Fibroblast of gingiva (primary cell): ENCODE measurements at places on chromosomes 5 and 9.

GRCh38 chr5:10666531-10667299 is 94.3 kb downstream of the DAP start:
- no peak for DNase-seq

GRCh38 chr5:172035049-172035448 is 28.6 kb upstream of the FBXW11 start:
- DNase-seq: no peak

- no peak for DNase-seq
Observed at GRCh38 chr9:97366476-97366875, 45.4 kb upstream of the TDRD7 start.

GRCh38 chr9:88391921-88392320 is 3.7 kb downstream of the SPIN1 start:
- no peak for DNase-seq

DNA sequence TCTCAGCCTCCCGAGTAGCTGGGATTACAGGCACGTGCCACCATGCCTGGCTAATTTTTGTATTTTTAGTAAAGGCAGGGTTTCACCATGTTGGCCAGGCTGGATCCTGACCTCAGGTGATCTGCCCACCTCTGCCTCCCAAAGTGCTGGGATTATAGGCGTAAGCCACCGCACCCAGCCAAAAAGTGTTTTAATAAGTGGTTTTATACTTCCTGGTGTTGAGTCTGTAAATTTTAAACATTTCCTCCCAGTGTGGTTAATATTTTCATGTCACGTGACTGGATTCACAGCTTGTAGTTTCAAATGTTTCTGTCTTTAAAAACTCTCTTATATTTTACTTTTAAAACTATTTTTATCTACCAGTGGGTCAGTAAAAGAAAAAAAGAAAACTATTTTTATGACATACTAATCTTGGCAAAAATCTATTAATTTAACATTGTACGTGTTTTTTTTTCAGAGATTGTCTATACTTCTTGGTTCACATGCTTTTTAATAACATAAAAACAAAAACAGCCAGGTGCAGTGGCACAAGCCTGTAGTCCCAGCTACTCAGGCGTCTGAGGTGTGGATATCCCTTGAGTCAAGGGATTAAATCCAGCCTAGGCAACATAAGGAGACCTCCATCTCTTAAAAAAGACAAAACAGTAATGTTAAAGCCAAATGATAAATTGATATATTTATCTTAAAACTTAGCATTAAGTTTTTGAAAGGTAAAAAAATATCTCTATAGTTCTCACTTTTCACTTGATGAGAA is 117.1 kb downstream of the DMXL1 start:
- DNase-seq: no peak

DNA sequence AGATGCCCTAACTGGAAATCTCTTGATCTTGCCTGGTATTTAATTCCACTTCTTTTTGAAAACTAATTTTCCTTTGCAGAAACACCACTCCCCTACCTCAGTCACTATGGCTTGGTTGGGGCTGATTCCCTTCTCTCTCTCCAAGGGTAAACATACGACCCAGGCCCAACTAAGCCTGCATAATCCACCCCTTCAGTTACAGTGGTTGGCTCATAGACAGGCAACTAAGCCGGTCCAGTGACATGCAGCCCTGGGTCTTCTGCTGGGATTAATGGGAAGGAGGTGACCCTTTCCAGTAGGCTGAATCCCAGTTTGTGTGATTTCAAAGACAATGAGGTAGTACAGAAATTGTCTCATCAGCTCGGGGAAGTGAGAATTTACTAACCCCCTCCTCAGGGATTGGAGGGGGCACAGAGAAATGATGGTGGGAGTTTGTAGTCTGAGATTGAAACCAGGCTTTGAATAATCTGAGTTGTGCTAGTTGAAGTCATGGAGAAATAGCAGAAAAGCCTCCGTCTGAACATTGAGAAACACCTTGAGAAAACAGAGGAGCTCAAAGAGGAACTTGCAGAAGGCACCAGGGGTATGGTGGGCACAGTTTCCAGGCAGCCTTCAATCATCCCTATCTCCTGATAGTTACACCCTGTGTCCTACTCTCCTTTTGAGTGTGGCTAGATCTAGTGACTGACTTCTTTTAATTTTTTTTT is 148.9 kb downstream of the GCNT1 start:
- no peak for DNase-seq

- peak; percentile 97 for DNase-seq
Observed at GRCh38 chr5:136018814-136019783, 9.7 kb upstream of the TGFBI start.

DNA sequence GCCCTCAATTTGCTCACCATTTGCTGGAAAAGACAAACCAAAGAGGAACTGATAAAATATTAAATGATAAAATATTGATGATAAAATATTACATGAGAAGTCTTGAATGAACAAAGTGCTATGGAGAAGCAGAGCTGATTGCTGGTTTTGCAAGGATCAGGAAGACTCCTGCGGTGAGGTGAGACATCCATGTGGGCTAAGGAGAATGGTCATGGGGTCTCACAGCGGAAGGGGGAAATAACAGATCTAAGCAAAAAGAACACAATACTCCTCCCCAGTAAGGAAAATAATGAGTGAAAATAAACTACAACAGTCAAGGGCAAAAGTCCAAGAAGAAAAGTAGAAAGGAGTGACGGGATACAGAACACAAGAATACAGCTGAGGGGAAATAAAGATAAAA is 146.8 kb downstream of the LURAP1L start:
- DNase-seq: no peak

GRCh38 chr5:122858451-122858850 is 13.0 kb downstream of the SNX24 start:
- DNase-seq: no peak

- DNase-seq: peak; percentile 85
Observed at GRCh38 chr9:20838218-20838617, 154.2 kb downstream of the FOCAD start.

DNA sequence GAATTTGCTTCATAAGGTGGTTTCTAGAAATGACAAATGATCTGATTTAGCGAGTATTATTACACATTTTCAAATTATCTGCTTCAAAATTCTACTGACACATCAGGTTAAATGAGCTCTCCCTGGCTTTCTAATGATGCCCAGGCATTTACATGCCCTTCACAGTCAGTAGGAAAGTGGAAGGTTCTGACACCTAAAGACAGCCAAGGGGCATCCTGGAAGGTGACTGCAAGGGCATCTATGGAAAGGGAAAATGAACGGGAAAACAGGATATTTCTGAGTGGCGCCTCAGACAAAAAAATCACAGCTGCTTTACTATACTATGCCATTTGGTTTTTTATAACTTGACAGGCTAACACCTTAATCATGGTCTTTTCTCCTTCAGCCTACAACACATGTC is 31.0 kb downstream of the ANKH start:
- DNase-seq: no peak

DNA sequence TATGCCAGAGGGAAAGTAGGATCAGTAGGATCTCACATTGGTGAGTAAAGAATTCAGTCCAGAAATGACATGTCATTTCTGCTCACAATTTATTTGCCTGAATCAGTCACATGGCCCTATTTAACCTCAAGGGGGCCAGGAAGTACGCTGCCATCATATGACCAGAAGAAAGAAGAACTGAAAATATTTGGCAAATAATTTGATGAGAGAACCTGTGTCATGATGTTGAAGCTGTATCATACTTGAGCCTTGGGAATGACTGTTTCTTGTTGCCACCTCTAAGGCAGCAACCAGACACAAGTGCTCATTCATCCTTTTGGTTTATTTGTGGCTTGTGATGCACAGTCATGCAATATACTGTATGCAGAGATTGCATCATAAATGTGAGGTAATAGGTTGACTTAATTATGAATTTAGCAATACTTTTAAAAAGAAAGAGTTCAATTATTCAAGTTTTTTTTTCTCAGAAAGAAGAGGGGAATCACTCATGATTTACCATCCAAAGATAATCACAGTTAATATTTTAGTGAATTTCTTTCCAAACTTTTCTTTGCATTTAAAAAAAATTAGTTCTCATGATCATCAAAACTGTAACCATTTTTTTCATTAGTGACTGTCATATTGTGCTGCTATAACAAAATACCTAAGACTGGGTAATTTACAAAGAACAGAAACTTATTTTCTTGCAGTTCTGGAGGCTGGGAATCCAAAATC is 8.2 kb upstream of the ZFYVE16 start:
- peak; percentile 86 for DNase-seq

DNA sequence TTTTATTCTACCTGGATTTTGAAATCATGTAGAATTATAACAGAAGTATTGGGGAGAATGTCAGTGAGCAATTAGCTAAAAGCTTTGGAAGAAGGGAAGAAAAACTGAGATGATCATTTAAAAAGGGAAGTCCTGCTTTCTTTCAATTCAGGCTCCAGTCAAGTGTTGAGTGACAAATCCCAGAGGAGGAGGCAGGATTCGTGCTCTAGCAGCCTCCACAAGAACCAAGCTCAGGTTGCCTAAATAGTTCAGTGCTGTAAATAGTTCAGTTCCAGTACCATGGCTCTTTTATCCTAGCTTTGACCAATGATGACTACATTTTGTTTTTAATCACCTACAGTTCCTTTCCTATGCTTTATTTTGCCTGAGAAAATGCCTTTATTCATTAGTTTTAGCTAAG is 204.9 kb upstream of the NREP start:
- DNase-seq: no peak

DNA sequence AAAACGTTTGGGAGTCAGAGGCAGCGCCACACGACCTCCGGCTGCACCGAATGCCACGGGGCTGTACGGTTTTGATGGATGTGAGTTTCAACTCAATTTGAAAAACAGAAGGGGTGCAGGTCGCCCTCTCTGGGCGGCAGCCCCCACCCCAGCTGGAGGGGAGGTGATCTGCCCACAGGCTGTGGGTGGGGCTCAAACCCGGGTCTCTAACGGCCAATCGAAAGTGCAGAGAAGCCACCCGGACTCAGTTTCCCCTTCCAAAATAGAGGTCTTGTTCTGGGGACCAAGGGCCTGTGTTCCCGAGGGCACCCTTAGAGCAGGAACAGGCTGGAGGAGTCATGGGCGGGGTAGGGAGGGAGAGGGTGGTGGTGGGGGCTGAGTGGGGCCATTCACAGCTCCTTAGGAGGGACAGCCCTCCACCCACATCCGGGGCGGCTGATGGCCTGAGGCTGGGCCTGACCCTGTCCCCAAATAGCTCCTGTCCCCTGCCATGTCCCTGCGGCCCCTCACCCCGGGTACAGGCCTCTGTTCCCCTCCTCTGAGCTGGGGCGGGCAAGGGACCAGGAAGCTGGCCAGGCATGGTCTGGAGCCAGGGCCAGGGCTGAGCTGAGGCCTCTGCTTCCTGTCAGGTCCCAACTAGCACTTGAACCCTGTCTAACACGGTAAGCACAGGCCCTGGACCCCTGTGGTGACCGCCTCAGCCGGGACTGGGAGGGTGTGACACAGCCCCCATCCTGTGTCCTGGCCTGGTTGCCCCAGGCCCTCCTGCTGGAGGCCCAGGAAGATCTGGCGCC is 22.6 kb upstream of the NOTCH1 start:
- no peak for DNase-seq

GRCh38 chr5:80541392-80541791 is 28.7 kb downstream of the ANKRD34B start:
- no peak for DNase-seq

DNA sequence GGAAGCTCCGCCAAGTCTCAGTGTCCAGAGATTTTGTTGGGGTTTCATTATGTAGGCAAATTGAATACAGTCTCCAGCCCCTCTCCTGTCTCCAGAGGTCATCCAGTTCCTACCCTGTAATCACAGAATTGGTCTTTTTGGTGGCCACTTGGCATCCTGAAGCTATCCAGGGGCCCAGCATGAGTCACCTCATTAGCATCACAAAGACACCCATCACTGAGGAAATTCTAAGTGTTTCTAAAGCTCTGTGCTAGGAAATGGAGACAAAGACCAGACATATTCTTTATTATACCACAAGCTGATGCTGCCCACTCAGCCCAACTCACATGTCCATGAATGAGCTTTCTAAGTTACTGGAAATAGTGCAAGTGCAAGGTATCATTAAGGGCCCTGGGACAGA is 229.9 kb downstream of the DOCK8 start:
- no peak for DNase-seq

DNA sequence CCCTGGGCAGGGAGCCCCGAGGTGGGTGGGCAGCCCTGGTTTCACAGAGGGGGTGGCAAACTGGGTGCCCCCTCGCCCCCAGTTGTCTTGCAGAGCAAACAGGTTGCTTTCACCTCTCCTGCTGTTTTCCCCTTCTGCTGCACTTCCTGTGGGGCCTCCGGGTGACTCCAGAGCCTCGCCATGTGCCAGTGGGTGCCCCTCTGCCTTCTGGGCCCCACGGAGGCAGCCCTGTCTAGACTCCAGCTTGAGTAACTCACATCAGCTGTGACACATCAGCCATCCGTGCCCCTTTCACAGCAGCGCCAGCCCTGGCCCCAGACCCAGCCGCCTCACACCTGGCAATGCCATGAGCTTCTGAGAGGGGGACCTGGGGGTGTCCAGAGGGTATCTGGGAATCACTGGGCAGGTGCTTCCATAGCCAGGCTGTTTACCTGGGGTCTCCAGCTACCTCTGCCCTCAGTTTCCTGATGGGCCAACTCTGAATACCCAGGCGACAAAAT is 36.9 kb downstream of the ADAMTSL2 start:
- no peak for DNase-seq

DNA sequence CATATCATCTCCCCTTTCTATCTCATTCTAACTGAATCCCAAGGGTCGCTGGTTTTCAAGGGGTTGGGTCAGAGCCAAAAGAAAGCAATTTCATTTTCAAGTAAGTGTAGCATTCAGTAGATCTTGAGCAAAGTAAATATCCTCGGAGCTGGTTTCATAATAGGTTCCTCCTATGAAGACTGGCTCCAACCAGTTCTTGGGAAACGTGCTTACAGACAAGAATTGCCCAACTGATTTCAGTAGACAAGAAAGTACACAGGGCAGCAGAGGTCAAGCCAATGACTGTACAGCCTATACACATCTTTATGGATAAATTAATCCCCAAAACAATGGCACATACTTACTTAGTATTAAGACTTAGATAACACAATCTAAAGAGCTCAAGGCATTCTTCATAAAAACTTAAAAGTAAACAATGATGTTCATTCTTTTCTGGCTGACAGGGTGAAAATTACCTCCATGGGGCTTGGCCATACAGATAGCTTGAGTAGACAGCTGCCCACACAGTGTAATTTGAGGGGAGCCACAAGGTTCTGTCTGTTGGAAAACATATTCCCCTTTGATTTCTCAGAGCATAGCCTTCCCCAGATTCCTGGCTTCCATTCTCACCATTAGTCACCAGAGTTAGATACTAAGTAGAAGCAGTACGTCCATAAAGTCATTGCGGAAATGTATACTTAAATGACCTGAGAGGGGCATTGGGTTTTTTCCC is 163.9 kb downstream of the ARRDC3 start:
- peak; percentile 84 for DNase-seq

- DNase-seq: no peak
Observed at GRCh38 chr5:57592236-57592635, 109.6 kb upstream of the ACTBL2 start.
